ENCODE measurements at places on chromosomes 16 and 17. TPM values are rescaled to one million over a fixed set of nuclear protein-coding genes. Genes with fewer than 3 reads are reported as not detected.

GRCh38 chr17:7369825-7370224 lies 11.1 kb upstream of the TNK1 start:
- no peak for DNase-seq

DNA sequence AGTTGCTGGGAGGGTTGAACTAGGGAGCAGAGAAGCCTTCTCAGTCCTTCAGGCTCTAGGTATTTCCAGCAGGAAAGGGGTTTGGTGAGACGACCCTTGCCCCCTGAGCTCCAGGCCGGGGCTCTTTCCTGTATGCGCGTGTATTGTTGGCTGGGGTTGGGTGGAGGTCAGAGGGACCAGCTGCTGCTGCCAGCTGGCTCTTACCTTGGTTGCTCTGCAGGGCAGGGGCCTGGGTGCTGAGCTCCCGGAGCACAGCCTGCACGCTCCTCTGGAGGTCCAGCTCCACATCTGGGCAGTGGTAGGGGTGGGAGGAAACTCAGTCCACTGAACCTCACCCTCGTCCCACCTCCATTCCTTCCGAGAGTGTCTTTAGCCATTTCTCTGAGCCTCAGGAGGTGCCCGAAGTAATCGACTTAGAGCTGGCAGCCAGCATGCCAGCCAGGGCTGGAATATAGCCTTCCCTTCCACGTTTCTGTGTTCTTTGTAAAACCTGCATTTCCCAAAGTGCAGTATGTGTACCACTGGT lies 28.0 kb downstream of the PIK3R6 start:
- DNase-seq: no peak

DNA sequence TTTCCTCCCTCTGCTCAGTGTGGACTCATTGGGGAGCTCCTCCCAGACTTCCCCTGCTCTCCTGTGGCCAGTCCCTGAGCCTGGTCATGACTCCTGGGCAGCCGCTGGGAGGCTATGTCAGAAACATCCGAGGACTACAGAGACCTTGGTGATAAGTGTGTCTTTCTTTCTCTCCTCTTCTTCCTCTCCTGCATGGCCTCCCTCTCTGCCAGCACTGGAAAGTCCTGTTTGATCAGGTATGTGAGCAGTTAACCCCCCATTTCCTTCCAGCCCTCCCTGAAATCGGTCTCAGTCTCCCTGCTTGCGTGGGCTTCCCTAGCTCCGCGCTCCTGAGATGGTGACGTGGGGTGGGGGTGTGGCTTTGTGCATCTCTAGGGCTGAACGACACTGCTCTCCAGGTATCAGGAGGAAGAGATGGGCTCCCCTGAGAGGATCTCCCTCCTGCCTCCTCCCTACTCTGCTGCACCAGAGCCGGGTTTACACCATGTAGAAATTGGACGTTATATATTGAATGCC lies 2.1 kb downstream of the RHBDL3 start:
- DNase-seq: no peak

Gene MYH11
- 21.9 TPM for polyA plus RNA-seq

Gene GNGT2
- polyA plus RNA-seq: 1.8 TPM

Measured in muscle of back (tissue), 13 donors.